ENCODE measurements at places on chromosomes 5 and 9.

DNA sequence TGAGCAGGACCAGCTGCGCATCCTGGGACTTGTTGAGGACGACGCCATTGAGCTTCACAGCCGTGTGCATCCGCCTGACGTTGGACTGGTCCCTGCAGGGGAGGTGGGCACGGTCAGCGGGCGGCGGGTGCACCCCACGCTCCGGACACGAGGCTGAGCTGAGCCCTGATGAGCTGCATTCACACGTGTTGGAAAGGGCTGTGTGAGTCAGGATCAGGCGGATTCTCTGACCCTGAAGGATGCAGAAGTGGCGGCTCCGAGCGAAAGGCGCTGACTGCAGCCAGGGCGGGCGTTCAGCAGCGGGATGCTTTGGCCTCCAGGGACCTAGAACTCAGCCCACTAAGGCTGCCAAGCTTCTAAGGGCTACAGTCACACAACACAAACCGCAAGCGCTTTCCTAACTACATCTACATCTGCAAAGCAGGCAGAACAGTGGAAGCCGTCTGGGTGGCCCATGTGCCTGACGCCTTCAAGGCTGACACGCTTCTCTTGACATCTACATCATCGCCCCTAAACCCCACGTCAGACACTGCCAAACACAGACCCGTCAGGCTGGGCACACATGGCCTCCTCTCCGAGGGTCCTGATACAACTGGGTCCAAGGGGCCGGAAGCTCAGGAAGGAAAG is 44.9 kb downstream of the NKD2 start:
- DNase-seq, result no peak

DNA sequence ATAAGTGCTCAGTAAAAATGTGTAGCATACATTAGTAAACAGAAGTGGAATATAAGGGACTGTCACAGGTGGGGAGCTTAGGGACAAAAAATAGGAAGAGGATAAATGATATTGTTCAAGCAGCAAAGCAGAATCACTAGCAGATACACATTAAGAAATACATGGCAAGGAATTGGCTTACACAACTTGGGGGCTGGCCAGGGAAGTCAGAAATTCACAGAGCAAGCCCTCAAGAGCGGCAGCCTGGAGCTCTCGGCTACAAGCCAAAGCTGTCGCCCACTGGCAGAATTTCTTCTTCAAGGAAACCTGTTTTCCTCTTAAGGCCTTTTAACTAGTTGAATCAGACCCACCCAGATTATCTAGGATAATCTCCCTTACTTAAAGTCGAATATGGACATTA is 73.0 kb upstream of the SMIM23 start:
- no peak for DNase-seq

GRCh38 chr9:83280790-83281189 is 217.8 kb upstream of the RASEF start:
- DNase-seq, result no peak

GRCh38 chr5:113250341-113250953 is 184.3 kb downstream of the TSSK1B start:
- no peak for DNase-seq

- no peak for DNase-seq
Measured at GRCh38 chr9:114090798-114091197, 8.3 kb downstream of the KIF12 start.

DNA sequence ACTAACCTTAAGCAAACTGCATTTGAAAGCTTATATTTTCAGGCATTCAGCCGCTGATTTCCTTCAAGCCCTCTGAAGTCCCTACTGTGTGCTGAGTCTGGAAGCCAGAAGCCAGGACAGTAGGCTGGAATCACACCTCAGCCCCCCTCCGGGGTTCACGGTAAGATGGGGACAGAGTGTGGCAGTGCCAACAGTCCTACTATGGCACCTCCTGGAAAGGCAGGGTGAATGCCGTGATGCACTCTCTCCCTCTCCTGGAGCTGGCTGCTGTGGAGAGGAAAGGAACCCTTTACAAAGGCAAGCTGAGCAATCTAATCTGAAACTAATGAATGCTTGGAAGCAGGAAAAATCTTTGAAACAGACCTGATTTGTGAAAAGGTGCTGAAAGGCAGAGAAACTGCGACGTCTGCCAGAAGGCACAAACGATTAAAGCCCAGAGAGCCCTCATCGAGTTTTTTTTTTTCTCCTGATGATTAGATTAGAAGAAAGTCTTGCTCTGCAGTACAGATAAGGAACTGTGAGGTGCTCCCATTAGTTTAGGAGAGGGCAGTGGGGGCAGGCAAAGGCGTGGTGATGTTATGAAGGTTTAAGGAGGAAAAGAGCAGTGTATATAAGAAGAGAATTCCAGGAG is 21.0 kb downstream of the ANKH start:
- no peak for DNase-seq

DNA sequence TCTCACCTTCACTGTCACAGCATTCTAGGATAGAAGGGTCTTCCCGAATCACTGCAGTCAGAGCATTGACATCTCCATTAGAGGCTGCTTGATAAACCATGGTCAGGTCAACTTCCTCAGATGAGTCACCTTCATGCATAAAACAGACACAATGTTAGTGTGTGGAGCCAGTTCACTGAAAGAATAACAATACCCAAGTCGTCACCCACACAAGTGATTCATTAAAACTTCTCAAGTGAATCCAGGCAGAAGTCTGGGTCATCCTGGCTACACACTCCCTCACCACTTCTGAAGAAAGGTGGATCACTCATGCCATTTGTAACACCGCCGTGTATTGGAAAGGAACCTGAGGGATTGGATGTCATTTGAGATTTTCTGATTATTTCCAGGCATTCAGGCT is 49.6 kb downstream of the ANKRD55 start:
- peak; percentile 40 for DNase-seq

GRCh38 chr9:133130685-133131244 is 9.7 kb upstream of the RALGDS start:
- DNase-seq, result peak; percentile 77

- DNase-seq, result no peak
Measured at GRCh38 chr9:115086461-115086860, 31.5 kb downstream of the TNC start.

Measured in CD4-positive, alpha-beta T cell treated with Interleukin-4 for 1 hour (primary cell).